ENCODE measurements at places on chromosomes 2 and 18.

GRCh38 chr2:133599211-133599803 is 31.0 kb upstream of the NCKAP5 start:
- DNase-seq = no peak

DNA sequence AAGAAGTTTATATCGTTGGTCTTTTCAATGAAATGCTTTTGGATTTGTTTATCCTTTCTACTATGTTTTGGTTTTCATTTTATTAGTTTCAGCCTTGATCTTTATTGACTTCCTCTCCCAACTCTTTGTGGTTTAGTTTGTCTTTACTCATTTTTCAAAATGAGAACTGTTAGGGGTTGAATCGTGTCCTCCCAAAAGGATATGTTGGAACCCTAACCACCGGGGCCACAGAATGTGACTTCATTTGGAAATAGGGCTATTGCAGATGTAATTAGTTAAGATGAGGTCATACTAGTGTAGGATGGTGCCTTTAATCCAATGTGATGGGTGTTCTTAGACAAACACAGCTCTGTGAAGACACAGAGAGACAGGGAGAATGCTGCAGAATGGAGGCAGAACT is 60.4 kb upstream of the IL1R2 start:
- DNase-seq = no peak

DNA sequence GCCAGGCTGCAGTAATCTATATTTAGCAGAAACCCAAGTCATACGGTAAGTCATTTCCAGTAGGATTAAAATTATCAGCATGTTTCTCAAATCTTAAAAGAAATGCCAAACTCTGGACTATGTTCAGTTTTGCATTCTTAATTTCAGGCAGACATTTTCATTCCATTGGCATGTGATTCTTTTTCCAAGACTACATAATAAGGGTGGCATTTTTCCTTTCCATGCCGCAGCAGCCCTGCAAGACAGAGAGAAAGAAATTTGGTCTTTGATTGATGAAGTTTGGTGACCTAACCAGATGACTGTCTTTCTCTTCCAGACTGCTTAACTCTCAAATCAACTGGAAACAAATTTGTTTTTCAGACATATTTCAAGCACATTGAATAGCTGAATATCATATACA is 118.1 kb downstream of the FHOD3 start:
- DNase-seq = no peak

- no peak for DNase-seq
Measured at GRCh38 chr2:196260546-196260945, 89.2 kb upstream of the STK17B start.

- no peak for DNase-seq
Measured at GRCh38 chr2:72220170-72220569, 72.5 kb upstream of the CYP26B1 start.

DNA sequence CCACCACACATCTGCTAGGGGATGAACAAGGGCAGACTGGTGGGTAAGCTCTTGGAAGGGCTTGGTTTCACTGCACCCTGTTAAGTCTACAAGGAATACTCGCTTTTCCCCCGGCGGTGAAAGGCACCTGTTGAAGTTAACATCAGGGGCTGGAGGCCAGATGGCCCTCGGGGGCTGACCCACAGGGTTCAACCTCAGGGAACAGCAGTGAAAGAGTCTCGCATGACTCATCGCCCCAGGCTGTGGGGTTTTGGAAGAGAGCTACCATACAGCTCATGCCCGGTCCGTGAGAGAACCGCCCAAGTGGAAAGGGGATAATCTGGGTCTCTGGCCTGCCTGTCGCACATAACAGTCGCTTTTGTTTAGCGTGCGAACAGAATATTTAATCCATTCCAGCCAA is 748.0 kb downstream of the DPP10 start:
- DNase-seq = no peak

DNA sequence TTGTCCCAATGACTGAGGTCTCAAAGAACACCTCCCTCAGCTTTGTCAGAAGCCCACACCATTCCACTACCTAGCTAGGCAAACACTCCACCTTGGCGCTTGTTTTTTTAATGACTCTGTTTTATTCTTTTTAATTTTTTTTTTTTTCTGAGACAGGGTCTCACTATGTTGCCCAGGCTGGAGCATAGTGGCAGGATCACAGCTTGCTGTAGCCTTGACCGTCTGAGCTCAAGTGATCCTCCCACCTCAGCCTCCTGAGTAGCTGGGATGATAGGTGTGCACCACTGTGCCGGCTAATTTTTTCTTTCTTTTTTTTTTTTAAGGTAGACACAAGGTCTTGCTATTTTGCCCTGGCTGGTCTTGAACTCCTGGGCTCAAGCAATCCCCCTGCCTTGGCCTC is 101.9 kb downstream of the SLC25A12 start:
- no peak for DNase-seq

DNA sequence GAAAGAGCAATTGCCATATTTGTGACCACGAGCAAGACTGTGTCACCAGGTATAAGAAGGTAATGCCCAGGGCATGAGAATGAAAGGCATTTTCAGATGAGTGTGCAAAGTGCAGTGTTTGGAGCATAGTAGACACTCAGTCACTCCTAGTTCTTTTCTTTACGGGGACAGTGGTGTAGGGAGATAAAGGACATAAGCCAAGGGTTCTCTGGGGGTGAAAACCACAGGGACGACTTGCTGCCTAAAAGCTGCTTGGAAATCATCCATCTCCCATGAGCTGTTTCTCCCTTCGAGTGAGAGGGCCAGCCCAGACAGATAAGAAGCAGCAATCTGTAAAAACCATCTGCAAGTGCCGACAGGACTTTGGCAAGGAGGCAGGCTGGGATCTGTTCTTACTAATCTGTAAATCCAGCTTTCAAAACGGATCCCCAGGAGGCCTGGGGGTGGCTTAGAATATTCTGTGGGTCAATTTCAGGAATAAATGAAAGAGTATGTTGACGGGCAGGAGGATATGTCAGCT is 221.6 kb downstream of the LPIN1 start:
- DNase-seq = no peak

DNA sequence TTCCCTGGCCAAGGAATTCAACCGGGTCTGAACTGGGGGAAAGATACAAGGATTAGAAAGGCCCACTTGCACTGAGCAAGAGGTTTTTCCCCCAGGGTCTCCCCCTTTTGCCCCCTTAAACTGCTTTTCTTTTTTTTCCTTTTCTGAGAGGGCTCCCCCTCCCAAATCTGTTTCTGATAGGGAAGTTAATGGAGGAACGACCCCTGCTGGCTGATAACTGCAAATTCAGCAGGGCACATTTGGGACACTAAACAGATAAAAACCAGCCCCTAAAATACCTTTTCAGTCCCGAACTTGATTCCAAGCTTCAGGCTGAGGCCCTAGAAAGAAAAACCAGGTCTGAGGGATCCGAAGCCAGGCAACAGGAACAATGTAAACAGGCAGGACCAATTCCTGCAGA is 1012.4 kb upstream of the CRIM1 start:
- peak; percentile 47 for DNase-seq

- no peak for DNase-seq
Measured at GRCh38 chr18:24658302-24658701, 197.9 kb downstream of the HRH4 start.

GRCh38 chr2:187581125-187581896 is 27.1 kb upstream of the TFPI start:
- DNase-seq = peak; percentile 50
